T-helper 2 cell treated with Interferon-gamma antibody and Interleukin-4, amounts not matched to agents 5 μg/mL and 100 μg/mL, for 36 hours (primary cell): ENCODE measurements at places on chromosomes 12 and 14.

DNA sequence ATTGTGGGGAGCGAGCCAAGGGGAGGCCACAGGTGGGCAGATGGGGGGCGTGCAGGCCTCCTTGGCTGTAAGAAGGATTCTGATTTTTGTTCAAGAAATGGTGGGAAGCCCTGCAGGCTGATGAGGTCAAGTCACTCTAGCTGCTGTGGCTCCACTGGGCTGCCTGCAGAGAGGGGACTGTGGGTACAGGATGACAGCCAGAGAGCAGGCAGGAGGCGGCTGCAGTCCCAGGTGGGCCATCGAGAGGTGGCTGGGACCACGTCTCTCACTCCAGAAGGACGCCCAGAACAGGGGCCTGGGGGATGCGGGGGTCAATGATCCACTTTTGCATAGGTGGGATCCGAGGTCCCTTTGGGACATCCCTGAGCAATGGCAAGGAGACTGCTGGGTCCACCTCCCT, 9.1 kb downstream of the NCOR2 start:
- H3K27me3 ChIP-seq: no peaks in the 10 kb centered on the region
- no peak overlapping the region for H3K27ac ChIP-seq
- peaks cover 2% of the 10 kb centered on the region for H3K36me3 ChIP-seq
- H3K4me1 ChIP-seq: no peaks in the 10 kb centered on the region
- no peak for DNase-seq
- no peak overlapping the region for H3K4me3 ChIP-seq

- H3K27ac ChIP-seq: no peak overlapping the region
- H3K4me3 ChIP-seq: no peak overlapping the region
- H3K27me3 ChIP-seq: no peaks in the 10 kb centered on the region
- no peaks in the 10 kb centered on the region for H3K36me3 ChIP-seq
- no peaks in the 10 kb centered on the region for H3K4me1 ChIP-seq
Observed at GRCh38 chr12:70598467-70599193, 38.6 kb downstream of the PTPRB start.

- no peak overlapping the region for H3K27ac ChIP-seq
- peaks cover 50% of the 10 kb centered on the region for H3K36me3 ChIP-seq
- H3K27me3 ChIP-seq: no peaks in the 10 kb centered on the region
- no peak for DNase-seq
Observed at GRCh38 chr14:24432259-24433131, 2.7 kb downstream of the KHNYN start.

GRCh38 chr14:63940387-63940786, 87.6 kb downstream of the SYNE2 start:
- peak overlapping the region; percentile 54 for H3K4me3 ChIP-seq
- H3K4me1 ChIP-seq: peaks cover 22% of the 10 kb centered on the region
- peaks cover 20% of the 10 kb centered on the region for H3K36me3 ChIP-seq
- H3K27me3 ChIP-seq: no peaks in the 10 kb centered on the region

GRCh38 chr12:93441081-93441616, 598 bp downstream of the UBE2N start:
- peak overlapping the region; percentile 88 for H3K27ac ChIP-seq
- peak overlapping the region; percentile 90 for H3K4me3 ChIP-seq
- H3K36me3 ChIP-seq: peaks cover 3% of the 10 kb centered on the region
- H3K27me3 ChIP-seq: no peaks in the 10 kb centered on the region

DNA sequence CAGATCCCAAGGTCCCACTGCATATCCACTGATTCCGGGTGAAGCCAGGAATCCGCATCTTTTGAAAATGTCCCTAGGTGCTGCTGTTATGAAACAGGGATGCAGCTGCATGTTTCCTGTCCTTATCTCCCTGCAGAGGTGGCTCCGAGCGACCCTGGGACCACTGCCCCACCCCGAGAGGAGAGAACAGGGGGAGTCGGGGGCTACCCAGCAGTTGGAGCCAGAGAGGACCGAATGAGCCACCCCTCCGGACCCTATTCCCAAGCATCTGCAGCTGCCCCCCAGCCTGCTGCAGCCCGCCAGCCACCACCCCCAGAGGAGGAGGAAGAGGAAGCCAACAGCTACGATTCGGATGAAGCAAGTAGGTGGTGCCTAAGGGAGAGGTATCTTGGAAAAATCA, 30.3 kb upstream of the OAS1 start:
- no peak overlapping the region for H3K27ac ChIP-seq
- H3K36me3 ChIP-seq: no peaks in the 10 kb centered on the region
- H3K4me1 ChIP-seq: no peaks in the 10 kb centered on the region
- no peak overlapping the region for H3K4me3 ChIP-seq
- H3K27me3 ChIP-seq: peaks cover 51% of the 10 kb centered on the region

- H3K4me3 ChIP-seq: no peak overlapping the region
- H3K27me3 ChIP-seq: peaks cover 6% of the 10 kb centered on the region
- no peak for DNase-seq
- no peak overlapping the region for H3K27ac ChIP-seq
- peaks cover 1% of the 10 kb centered on the region for H3K4me1 ChIP-seq
- H3K36me3 ChIP-seq: no peaks in the 10 kb centered on the region
Observed at GRCh38 chr12:31778687-31779086, 49.9 kb upstream of the AMN1 start.

DNA sequence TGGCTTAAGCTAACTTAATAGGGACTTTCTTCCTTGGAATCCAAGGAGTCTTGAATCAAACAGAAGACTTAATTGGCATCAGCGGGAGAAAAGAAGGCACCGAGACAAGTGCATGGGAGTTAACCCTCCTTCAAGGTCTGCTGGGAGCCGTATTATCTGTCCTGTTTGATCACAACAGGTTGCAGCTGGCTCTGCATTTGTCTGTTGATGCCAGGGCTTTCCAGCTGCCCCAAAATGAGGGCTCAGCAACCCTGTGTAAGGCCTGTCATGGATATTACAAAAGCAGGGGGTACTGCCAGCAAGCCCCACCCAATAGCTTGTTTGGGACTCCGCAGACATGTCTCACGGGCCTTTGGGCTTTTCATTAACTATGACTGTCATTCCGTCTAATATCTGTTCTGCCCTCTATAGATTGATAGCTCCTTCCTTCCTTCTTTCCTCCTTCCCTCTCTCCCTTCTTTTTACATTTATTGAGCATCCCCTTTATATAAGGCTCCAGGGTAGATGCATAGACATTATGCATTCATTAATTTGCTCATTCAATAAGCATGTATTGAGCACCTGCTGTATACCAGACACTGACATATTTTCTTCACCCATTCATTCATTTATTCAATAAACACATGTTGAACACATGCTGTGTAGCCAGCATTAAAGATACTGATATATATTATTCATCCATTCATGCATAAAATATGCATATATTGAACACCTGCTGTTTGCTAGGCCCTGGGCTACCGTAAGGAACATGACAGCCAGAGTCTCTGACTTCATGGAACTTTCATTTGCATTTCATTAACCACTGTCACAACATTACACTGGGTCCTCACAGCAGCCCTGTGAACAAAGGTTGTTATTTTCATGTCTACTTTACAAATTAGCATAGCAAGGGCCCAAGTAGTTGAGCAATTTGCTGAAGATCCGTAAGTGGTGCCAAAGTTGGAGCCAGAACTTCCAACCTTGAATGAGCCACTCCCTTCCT, 56.2 kb downstream of the SVOP start:
- H3K27ac ChIP-seq: no peak overlapping the region
- H3K36me3 ChIP-seq: no peaks in the 10 kb centered on the region
- H3K4me3 ChIP-seq: no peak overlapping the region
- H3K4me1 ChIP-seq: no peaks in the 10 kb centered on the region
- peaks cover 4% of the 10 kb centered on the region for H3K27me3 ChIP-seq

- peaks cover 3% of the 10 kb centered on the region for H3K27me3 ChIP-seq
- H3K4me1 ChIP-seq: peaks cover 14% of the 10 kb centered on the region
- H3K27ac ChIP-seq: no peak overlapping the region
- no peaks in the 10 kb centered on the region for H3K36me3 ChIP-seq
- no peak for DNase-seq
Observed at GRCh38 chr14:104680056-104680805, 9.2 kb upstream of the INF2 start.
